ENCODE measurements at places on chromosomes 4 and X.

GRCh38 chr4:8870647-8871416 is 807 bp downstream of the HMX1 start:
- no peak for DNase-seq

DNA sequence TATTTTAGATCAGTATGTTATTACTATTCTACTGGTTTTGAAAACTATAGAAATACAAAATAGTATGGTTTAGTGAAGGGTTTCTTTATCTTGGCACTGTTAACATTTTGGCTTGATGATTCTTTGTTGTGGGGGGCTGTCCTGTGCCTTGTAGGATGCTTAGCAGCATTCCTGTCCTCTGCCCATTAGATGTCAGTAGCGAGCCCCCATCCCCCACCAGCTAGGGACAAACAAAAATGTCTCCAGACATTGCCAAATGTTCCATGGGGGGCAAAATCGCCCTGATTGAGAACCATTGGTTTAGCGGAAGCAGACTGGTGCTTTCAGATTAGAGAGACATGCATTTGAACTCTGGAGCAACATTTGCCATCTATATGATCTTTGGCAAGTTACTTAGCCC is 23.3 kb downstream of the SPARCL1 start:
- DNase-seq: no peak

- no peak for DNase-seq
These were observed 61.6 kb upstream of the KIT start for GRCh38 chr4:54596201-54596600.

- no peak for DNase-seq
These were observed 226.1 kb upstream of the KCNIP4 start for GRCh38 chr4:22174640-22175039.

GRCh38 chrX:111071542-111072277 is 24.3 kb upstream of the PAK3 start:
- DNase-seq: no peak

DNA sequence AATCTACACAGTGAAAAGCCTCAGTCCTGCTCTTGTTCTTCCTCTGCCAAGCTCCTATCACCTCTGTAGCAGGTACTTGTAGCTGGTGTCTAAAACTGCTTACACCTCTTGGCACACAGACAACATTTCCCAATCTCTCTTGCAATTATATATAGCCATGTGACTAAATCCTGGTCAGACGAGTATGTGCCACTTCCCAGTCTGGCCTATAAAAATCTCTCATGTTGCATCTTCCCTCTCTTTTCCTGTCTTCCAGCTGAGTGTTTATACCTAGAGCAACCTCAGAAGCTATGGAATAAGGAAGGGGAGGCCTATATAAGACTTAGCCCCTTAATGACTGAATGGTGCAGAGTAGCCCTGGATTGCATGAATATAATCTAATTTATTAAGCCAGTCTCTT is 105.8 kb downstream of the RNF150 start:
- no peak for DNase-seq

DNA sequence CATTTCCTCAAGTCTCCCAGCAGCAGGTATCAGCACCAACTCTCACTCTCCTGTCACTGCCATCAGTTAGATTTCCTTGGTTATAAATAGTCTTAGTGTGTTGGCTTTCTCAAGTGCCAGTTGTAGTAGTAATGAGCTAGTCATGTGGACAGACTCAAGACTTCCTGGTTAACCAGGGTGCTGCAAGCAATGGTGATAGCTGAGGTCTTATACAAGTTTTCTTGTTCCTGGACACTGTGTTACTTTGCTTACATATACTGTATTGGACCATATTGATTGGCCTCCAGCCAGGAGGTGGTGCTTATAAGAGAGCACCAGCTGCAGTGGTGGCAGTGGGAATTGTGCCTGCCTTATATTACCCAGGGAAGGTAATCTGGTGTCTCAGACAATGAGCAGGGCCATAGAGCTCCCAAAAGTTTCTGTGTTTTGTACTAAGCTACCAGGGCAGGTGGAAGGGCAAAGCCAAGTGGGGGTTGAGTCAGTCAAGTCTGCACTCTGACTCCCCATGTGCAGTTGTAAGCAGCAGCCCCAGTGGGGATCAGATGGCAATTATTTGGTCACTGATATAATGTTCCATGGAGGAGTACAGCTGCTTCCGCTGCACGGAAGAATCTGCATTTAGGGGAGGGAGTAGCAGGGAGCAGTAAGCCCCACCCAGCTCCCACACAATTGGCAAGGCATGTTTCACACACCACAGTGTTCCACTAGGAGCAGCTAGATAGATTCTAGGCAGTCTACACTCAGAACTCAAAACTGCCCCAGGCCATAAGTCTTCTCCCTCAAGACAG is 24.1 kb upstream of the ZDHHC15 start:
- no peak for DNase-seq

DNA sequence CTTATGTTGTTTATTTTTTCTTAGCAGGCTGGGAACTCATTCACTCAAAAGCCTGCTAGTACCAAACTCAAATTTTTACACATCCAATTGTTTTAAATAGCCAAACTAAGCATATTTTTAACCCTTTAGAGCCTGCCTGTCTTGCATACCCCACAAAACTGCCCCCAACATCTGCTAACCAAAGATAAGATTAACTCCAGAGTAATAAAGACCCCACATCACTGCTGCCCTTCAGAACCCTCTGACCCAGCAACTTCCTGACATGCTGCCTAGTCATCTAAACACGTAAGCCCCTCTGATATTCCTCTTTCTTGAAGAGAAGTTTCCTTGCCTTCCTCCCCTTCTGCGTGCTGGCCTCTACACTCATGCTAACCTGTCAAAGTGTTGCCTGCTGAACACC is 60.7 kb upstream of the ASB12 start:
- DNase-seq: no peak

DNA sequence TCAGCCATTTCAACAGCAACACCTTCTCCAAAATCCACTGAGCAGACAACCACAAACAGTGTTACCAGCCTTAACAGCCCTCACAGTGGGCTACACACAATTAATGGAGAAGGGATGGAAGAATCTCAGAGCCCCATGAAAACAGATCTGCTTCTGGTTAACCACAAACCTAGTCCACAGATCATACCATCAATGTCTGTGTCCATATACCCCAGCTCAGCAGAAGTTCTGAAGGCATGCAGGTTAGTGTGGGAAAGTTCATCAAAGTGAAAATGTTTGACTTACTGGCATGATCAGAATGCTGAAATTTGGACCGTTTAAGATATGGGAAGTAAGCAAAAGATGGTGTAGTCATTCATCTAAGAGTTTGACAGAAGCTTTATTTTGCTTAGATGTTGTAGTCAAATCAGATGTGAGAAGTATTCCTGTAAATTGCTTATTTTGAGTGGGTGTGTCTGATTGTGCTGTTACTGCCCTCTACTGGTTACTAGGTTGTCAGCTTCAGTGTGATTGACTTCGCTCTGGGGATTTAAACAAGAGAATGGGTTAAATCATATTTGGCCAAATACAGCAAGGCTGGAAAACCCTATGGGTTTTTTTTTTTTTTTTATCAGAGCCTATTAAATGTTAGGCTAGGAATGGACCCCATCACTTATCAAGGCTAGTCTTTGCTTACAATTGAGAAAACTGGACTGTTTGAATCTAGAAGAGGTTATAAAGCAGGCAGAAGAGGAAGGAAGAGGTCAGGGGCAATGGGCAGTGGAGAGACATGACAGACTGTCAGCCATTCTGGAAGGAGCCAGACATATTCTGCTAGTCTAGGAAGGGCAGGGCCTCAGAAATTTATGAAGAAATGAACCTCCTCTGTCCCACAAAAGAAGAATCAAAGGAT is 130.3 kb downstream of the DIPK2B start:
- DNase-seq: peak; percentile 3

- DNase-seq: no peak
These were observed 89.1 kb upstream of the TSPAN5 start for GRCh38 chr4:98747393-98748091.

DNA sequence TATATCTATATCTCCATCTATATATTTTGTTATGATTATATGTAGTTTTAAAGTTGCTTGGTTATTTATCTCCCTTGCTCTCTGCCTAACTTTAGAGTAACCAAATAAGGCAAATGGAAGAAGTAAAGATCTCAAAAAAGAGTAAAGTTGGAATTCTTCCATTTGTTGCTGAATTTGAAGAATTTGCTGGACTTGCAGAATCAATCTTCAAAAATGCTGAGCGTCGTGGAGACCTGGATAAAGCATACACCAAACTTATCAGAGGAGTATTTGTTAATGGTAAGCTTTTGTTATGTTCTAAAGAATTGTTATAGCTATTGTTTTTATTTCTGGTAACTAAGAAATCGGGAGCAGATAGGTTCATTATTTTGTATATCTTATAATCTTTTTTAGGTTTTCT is 43.2 kb downstream of the EXOC1 start:
- no peak for DNase-seq

GRCh38 chrX:75968293-75968692 is 183.2 kb upstream of the MAGEE2 start:
- DNase-seq: no peak

DNA sequence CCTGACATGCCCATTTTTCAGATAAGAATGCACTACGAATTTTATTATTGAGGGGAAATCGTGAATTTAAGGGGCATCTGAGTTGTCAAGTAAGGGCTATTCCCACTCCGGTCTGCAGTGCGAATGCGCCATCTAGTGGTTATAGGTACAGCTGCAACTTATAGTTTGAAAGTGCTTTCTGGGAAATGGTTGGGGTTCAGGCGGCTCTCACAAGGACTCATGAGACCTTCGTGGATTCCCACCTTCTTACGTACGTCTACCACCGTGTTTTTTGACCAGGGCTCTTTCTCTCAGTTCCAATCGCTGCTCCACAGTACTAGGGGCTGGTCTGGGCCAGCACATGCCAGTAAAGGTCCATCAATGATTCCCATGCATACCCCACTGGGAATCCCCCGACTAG is 12.3 kb downstream of the MSL3 start:
- DNase-seq: peak; percentile 52

- DNase-seq: no peak
These were observed 18.1 kb upstream of the ADAD1 start for GRCh38 chr4:122360754-122361153.

GRCh38 chr4:71004281-71004851 is 10.9 kb downstream of the DCK start:
- no peak for DNase-seq

- DNase-seq: no peak
These were observed 51.6 kb upstream of the PDLIM5 start for GRCh38 chr4:94400191-94400590.

DNA sequence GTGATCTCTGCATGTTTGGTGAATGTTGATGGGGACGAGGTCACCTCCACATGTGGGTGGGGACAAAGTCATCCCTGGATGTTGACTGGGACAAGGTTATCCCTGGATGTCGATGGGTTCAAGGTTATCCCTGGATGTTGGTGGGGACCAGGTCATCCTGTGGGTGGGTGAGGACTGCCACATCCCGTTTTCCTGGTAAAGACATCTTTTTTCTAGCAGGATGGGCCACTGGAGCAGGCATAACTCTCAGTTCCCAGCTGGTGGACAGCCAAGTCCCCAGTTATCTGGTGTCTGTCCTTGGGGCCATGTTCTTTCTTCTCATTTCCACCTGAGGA is 28.3 kb upstream of the PLCXD1 start:
- no peak for DNase-seq

DNA sequence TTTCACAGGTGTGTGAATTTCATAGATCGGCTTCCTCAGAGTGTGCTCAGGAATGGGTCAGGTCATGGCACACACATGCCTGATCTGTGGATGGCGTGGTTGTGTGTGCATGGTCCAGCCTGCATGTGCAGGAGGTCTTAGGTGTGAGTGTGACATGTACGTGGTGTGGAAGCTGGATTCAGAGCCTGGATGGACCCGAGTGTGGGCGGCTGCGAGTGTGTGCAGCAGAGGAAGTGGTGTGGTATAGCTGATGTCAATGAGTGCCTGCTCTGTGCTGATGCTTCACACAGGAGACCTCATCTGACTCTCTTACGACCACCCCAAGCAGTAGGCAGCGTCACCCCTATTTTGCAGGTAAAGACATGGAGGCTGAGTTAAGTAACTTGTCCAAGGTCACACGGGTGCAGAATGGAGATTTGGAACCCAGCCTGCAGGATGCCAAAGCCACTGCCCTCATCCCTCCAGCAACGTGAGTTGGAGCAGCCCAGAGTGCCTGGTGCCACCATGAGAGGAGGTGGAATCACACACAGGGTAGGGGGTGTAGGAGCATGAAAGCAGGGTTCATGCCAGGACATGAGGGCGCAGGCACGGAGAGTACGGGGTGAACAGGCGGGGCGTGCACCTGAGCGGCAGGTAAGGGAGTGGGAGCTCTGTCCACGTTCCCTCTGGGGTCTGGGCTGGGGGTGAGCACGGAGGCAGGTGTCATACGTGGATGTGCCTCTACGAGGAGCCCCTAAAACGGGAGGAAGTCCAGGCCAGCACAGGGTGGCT is 24.2 kb upstream of the C4orf50 start:
- DNase-seq: no peak

DNA sequence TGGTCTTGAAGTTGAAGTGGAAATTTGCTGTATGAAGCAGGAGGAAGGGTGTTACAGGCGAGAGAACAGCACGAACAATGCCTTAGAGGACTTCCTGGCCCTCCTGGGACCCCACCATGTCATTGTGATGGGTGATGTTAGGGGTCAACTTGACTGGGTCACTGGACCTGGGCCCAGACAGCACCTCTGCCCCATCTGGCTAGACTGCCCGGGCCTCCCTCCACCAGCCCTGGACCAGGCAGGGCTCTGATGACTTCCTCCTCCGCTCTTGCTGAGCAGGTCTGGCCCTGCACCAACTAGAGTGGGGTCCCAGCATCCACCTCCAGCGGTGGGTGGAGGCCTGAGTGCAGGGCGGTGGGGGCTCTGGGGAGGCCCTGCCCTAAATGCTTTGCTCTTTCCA is 48.9 kb upstream of the ADRA2C start:
- no peak for DNase-seq

- DNase-seq: no peak
These were observed 91.6 kb upstream of the GNPDA2 start for GRCh38 chr4:44817930-44818329.

DNA sequence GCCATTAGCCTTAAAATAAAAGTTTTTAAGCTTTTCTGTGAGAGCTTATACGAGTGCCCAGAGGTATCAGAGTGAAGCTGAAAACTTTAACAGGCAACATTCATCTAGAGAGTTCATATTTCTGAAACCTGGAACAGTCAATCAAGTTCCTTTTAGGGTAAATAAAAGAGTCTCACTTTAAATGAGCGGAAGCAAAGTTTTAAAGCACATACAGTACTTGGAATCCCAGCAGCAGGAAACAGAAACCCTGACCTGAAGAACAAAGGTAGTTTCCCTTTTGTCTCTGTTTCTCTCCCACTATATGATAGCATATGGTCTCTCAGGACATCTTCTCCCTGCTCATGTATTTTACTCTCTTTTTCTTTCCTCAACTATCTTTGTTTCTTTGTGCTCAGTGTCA is 153.0 kb downstream of the ASB9 start:
- no peak for DNase-seq

DNA sequence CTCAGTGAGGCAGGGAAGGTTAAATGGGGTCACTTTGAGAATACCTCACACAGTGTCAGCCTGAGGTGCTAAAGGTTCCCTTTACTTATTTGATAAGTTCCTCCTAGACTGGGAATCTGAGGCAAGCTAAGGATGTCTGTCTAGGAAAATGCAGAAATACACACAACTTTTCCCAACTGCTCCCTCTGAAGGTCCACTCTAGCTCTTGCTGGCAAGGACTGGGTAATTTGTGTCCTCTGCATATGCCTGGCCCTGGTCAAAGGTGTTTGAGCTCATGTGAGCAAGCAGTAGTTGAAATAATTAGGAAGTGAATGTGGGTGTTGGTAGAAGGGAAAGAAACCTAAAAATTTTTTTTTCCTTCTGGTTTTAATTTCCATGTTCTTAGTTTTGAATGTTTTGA is 21.3 kb downstream of the TXLNG start:
- DNase-seq: peak; percentile 71
